ENCODE measurements at places on chromosomes 6 and 20.

GRCh38 chr6:6631534-6632276 is 43.2 kb downstream of the LY86 start:
- no peak for DNase-seq

DNA sequence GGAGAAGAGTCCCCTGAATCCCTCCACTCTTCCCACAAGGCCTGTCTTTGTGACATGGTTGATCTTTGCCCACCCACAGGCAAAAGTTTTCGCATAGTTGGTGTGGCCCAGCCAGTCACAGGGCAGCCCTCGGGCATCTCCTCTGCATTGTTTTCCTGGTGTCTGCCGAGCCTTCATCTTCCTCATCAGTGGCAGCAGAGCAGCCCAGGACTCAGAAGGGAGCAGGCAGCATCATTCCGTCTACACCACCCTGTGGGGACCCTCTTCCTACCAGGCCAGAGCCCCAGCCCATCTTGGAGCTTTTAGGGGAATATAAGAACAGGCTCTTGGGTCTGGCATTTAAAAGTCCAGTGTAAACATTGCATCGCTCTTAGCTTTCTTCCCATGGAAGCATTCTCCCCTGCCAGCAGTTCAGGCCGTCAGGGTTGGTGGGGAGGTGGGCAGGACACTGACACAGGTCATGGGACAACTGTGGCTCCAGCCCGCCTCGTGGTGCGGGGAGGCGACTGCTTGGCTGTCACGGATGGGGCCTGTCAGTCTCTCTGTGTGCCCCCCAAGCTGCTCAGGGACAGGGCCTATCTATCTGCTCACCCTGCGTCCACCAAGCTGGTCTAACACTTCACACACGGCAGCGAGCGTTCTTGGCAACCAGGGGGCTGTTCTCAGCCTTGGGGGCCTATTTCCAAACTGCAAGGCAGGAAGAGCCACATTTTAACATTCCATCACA is 38.3 kb downstream of the PDRG1 start:
- DNase-seq = no peak

DNA sequence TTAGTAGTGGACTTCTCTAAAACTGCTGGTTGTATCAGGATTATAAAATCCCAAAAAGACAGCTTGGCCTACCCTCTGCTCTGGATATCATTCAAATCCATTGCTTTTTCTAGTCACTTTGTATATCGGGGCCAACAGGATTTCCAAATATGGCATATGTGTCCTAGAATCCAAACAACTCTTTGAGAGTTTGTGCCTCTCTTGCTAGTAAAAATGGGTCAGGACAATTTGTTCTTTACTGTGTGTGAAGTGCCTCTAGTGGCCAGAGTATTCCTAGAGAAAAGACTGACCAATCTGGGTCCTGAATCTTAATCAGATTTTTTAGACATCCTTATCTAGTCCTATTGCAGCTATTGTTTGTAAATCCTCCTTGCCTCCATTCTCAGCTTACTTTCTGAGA is 33.5 kb upstream of the MANEA start:
- DNase-seq = no peak

DNA sequence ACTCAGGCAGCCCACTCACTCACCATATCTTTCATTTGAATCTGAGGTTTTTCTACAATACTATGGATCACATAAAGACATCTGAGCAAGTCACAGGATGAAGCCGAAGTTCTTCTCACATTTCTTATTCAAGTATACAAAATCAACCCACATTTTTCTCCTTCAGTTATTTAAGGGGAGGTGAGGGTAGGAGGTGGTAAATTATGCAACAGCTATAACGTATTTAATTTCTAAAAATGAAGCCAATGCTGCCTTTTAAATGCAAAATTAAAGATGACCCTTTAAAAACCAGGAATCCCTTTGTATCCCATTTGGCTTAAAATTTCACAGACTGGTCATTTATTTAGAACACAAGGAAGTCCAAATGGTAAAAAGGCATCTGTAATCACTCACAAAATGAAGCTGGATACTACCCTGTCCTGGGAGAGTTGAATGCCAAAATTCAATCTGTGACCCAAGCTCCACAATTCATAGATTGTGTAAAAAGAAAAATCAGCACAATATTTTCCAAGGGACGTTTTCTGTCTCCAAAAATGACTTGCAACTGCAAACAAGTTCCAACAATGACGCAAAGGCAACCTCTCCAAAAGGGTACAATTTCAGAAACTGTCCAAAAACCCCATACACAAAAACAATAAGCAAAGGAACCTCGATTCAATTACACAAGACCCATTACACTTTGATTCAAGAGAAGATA is 48.8 kb downstream of the EPB41L2 start:
- DNase-seq = no peak

GRCh38 chr6:123467392-123467791 is 169.4 kb downstream of the TRDN start:
- DNase-seq = no peak

DNA sequence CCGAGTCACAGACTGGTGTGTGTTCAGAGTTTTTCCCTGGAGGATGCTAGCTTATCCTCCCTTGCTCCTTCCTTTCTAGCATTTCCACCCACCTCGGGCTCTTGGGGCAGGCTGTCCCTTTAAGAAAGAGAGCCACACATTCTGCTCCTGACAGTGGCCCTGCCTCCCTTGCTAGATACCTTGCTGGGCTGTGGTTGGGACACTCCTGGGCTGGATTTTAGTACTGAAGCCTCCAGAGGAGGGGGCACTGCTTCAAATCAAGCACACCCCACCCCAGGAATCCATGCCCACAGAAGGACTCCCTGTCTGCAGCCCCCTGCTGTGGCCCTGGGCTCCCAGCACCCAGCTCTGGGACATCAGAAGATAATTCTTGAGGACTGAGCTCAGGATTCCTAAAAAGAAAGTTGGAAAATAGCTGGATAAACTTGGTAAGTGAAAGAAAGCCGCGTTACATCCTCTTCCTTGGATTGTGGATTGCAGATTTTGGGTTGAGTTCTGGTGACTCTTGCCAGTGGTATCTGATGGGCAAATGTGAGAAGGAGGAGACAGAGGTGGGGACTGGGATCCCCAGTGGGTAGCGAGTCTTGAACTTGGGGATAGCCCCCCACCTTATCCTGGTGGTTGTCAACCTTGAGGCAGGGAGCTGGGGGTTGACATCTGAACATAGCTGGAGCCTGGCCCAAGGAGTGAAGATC is 29.0 kb downstream of the DAAM2 start:
- no peak for DNase-seq

GRCh38 chr6:151647976-151648639 is 154.3 kb downstream of the CCDC170 start:
- no peak for DNase-seq

- no peak for DNase-seq
Observed at GRCh38 chr20:49562311-49563014, 5.5 kb downstream of the PTGIS start.

DNA sequence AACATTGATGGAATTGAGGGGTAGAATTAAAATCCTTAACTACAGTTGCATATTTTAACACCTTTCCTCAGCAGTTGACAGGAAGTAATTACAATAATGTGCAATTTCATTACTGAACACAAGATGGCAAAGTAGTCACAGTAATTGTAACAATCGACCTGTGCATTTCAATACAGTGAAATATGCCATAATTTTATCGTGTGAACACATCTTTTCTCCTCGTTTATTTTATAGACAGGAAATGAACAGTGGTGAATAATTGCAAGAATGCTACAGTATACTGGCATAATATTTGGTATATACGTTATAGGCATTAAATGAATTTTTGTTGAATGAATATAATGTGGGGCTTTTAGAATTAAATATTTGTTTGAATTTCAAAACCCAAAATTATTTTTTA is 25.0 kb downstream of the CYB5R4 start:
- no peak for DNase-seq

DNA sequence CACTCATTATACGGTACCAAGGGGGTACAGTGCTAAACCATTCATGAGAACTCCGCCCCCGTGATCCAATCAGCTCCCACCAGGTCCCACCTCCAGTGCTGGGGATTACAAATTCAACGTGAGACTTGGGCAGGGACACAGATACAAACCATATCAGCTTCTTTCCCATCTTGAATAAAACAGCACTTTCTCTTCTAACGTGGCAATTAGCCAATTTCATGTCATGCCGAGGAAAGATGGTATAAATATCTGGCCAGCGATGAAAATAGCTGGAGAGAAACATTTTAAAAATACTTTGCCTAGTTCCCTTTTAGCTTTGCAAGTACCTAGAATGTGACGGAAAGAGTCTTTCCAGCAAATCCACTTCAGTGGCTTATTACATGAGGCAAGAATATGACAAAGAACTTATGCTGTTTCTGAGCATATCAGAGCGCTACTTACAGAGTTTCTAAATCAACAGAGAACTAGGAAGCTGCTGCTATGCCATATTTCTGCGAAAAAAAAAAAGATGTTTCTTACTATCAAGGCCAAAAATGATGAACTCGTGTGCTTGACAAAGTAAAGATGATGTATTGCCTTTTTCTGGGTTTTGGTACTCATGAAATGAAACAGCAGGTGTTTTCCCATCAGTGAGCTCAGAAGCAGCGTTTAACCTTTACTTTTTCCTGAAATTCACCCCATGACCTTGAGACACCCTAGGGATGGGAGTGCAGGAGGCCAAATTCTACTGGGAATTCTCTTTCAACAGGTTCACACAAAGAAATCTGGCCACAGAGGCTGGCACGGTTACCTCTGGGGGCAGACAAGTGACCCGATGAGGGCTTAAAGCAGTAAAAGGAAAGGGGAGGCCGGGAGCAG is 37.9 kb downstream of the AGPAT4 start:
- DNase-seq = no peak

DNA sequence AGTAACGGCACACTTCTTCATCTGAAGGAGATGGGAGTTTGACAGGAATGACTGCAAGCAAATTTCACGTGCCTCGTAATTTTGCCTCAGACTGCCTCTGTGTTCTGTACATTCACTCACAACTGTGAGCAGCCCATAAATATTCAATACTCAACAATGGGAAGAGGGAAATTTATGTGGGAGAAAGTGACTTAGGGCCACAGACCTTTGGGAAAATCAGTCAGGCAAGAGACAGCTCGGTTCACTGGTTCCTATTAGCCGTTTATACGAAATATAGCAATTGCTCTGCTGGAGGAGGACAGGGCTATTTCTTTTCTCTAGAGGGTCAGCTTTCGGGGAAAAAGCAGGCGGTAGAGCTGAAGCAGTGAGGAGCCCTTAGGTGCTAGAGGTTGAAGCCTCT is 28.0 kb downstream of the OPN5 start:
- DNase-seq = no peak

- no peak for DNase-seq
Observed at GRCh38 chr20:56380375-56380774, 11.6 kb downstream of the AURKA start.

DNA sequence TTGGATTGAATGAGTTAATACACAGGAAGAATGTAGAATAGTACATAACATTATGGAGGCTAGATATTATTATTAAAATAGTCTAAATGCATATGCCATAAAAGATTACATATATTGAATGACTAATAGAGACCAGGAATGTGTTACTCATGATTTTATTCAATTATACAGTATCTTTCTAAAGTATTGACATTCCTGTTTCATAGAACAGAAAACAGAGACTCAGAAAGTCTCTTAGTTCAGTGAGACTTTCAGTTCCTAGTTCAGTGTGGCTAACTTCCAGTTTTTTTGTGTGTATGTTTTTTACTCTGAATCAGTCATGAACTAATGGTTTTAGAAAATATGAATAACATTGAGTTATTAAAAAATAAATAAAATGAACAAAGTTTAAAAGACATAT is 34.6 kb upstream of the TMEM244 start:
- no peak for DNase-seq

DNA sequence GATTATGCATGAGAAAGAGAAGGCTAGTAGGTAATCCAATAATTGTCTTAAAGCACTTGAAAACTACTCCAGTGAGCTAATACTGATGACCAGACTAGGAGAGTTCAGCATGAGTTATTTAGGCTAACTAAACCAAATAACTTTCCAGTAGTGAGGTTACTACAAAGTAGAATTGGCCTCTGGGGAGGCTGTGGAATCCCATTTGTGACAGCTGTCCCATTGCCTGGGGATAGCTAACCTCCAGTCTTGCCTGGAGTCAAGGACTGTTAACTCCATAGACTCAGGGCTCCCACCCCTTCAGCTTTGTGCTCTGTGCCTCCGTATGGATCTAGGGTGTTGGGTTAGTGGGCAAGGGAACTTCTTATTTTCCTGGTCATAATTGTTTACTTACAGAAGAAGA is 51.0 kb downstream of the KCNQ5 start:
- DNase-seq = no peak

- DNase-seq = no peak
Observed at GRCh38 chr20:49894073-49894470, 21.3 kb downstream of the SPATA2 start.

DNA sequence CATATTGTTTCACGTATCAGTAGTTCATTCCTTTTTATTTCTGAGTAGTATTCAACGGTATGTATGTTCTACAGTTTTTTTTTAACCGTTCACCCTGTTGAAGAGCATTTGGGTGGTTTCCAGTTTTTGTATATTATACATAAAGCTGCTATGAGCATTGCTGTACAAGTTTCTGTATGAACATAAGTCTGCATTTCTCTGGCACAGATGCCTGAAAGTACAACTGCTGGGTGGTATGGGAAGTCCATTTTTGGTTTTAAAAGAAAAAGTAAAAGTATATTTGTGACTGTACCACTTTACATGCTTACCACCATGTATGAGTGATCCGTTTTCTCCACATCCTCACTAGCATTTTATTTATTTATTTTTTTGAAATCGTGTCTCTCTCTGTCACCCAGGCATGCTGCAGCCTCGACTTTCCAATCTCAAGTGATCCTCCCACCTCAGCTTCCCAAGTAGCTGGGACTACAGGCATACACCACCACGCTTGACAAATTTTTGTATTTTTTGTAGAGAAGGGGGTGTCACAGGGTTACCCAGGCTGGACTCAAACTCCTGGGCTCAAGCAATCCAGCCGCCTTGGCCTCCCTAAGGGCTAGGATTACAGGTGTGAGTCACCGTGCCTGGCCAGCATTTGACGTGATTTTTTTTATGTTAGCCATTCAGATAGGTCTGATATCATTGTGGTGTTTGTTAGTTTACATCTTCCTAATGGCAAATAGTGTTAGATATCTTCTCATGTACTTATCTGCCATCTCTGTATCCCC is 11.0 kb upstream of the SIM1 start:
- no peak for DNase-seq

GRCh38 chr6:163836876-163837690 is 422.6 kb downstream of the QKI start:
- no peak for DNase-seq

GRCh38 chr6:73656531-73657145 is 2.8 kb upstream of the SLC17A5 start:
- DNase-seq = no peak

DNA sequence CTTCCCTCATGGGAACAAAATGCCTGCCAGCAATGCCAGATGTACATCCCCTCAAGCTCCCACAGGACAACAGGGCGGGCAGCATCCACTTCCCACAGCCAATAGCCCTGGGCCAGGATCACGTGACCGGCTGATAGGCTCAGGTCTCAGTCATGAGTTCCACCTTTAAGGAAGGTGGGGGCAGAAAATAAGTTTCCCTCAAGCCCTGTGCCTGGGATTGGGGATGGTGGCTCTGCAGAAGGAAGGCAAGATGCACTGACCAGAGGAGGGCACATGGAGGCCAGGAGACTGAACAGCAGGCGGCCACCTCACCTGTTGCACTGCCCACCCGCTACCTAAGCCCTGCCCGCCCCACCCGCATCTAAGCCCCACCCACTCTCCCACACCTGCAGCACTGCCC is 149.1 kb downstream of the BMP7 start:
- no peak for DNase-seq

- DNase-seq = no peak
Observed at GRCh38 chr20:57432862-57433491, 41.8 kb downstream of the RBM38 start.

GRCh38 chr6:106927531-106928398 is 46.8 kb downstream of the CD24 start:
- peak; percentile 8 for DNase-seq
